ENCODE measurements at places on chromosomes 5 and 9.

- no peak for DNase-seq
Measured at GRCh38 chr9:32260151-32260862, 124.1 kb upstream of the ACO1 start.

DNA sequence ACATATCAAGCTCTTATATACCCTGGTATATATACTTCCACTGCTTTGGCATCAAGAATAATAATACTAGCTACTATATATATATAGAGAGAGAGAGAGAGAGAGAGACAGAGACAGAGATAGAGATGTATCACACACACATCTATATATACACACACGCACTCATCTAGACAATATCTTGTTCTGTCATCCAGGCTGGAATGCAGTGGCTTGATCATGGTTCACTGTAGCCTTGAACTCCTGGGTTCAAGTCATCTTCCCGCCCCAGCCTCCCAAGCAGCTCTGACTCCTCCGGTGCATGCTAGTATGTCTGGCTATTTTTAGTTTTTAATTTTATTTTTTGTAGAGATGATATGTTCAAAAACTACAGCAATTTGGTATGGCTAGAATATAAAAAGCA, 22.5 kb downstream of the ANKHD1 start:
- DNase-seq, result no peak

DNA sequence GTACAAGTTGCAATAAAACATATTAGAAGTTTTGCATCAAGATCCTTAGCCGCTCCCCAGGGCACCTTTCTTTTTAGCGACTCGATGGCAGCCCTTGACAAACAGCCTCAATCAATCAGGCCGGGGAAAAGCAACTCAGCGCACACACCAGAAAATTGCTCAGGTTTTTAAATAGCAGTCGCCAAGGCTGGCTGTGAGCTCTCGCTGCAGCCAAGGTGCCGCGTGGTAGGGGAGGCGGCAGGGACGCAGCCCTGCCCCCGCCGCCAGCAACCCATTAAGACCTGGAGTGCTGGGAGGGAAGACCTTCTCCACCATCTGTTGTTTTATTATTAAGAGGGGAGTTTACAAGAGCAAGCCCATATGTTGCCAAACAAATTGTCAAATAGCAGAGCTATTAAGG, 22.6 kb downstream of the ASS1 start:
- no peak for DNase-seq

DNA sequence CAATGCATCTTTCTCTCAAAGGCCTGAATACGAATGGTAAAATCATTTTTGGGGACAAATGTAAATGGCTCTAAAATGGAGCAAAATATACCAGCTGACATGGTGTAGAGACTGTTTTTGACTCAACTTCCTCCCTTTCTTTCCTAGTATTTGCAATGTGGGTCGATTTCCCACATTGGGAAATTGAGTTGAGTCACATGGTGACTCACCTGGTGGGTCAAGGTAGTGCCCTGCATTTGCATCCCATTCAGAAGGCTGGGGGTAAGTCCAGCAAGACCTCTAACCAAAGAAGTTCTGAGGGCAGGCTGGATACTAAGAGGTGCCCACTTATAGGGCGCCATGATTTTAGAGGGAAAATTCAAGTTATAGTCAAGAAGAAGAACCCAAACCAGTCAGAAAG, 179.6 kb upstream of the MPDZ start:
- no peak for DNase-seq

DNA sequence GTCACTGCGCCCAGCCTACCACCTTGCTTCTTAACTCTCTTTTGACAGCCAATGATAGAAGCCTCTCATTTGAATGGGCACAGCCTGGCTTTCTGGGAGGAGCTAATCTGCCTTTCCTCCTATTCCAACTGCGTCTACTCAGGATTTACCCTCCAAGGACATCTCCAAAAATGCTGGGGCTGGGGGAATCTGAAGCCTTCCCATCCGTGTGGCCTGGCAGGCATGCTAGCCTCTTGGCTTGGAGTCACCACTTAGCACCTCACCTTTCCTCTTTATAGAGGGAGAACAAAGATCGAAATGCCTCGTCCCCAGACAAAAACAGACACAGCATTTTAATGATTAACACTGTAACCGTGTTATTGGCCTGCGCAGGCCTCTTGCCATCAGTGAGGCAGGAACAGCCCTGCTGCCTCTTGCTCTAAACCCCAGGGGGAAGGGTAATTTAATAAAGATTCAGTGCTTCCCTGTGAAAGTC, 108.2 kb upstream of the KLF4 start:
- DNase-seq, result no peak

- DNase-seq, result no peak
Measured at GRCh38 chr9:19208653-19209052, 21.8 kb upstream of the DENND4C start.

DNA sequence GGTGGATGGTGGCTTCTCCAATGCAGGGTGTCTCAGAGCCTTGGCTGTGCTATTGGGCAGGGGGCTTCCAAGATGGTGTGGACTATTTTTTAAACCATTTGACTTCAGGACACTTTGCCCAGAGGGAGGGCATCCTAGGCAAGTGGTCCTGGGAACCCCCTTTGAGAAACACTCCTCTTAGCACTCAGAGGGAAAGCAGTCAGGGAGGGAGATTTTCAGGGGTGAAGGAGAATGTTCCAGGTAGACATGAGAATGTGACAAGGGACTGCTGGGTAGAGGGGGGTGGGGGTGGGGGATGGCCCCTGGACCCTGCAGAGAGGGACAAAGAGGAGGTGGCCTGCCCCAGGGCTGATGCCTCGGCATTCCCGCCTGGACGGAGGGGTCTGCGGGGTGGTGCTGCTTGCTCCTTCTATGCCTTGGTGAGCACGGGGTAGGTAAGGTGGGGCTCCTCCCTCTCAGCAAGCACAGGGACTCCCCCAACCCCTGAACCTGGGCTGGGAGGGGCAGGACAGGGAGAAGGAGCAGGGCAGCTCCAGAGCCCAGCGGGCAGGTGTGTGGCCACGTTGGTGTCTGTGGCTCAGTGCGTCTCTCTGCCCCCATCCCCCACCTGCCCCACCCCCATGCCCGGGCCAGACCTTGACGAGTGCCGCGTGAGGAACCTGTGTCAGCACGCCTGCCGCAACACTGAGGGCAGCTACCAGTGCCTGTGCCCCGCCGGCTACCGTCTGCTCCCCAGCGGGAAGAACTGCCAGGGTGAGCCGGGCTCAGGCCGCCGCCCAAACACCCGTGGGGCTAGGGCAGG, 13.8 kb upstream of the ASS1 start:
- no peak for DNase-seq

DNA sequence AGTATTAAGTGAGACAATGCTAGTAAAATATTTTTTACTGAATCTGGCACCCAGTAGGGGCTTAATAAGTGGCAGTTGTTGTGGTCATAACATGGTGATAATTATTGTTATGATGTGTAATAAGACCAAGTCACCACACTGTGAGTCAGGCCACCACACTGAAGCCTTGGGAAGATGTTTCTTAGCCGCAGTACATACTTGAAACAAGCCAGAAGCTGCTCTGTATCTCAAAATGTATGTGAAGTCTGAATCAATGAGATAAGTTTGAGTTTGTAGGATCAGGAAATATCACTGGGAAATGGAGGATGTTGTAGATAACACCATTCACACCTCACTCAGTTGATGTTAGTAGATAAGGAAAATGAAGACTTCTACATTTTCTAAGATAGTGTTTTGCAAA, 51.3 kb upstream of the PTPN3 start:
- DNase-seq, result no peak

DNA sequence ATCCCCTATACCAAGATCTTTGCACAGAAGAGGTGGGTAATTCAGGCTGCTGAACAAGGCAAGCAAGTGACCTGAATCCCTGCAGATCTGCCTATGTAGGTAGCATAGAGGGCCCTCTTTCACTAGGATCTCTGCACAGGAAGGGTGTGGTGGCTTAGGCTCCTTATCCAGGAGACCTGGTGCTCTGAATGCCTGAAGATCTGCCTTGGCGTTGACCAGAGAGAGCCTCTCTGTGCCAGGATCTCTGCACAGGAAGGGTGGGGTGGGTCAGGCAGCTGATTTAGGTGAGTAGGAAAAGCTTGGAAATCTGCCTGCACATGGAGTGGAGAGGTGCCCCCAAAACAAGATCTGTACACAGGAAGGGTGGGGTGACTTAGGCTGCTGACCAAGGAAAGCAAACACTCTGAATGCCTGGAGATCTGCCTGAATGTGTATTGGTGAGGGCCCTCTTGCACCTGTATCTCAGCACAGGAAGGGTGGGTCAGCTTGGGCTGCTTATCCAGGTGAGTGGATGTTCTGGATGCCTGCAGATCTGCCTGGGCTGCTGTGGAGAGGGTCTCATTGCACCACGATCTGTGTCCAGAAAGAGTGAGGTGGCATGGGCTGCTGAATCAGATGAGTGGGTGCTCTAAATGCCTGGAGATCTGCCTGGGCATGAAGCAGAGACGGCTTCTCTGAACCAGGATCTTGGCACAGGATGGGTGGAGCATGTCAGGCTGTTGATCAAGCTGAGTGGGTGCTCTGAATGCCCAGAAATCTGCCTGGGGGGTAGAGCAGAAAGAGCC, 365.9 kb downstream of the DMAC1 start:
- DNase-seq, result no peak

GRCh38 chr5:66209350-66209749, 65.2 kb downstream of the SREK1 start:
- DNase-seq, result no peak

DNA sequence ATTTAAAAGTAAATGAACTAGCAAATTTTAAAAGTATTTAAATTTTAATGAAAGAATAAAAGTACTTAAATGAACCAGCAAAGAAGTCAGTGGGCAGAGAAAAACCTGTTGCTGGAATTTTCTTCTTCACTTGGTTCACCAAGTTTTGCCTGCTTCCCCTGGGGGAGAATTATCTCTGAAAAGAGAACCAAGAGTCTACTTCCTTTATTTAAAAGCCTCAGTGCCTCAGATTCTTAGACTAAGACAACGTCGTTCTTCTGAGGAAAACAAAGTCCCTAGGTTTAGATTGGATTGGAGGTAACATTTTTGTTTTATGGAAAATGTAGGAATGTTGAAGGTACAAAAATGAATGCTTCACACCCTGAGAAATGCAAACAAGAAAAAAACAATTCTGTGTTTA, 7.4 kb upstream of the KLF4 start:
- no peak for DNase-seq

DNA sequence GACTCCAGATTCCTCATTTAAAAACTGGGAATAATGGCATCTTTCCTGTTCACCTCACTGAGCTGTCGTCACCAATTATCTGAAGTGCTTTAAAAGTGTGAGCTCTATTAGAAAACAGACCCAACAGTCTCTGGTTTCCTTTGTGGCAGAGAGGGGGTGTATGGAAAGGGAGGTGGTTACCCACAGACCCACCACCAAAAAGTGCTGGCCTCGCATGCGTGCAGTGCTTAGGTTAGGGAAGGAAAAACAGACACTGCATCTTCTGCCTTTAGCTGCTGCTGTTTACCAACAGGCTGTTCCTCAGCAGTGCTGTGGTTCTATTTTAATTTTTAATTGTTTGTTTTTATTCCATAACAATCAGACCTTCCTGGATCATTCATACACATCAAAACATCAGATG, 249.6 kb downstream of the PIK3R1 start:
- DNase-seq, result no peak

Measured in left forelimb (tissue), 1 donor.